Muscle of leg (tissue), 16 donors: ENCODE measurements at places on chromosomes 2 and 18. TPM values are rescaled to one million over a fixed set of nuclear protein-coding genes. Genes with fewer than 3 reads are reported as not detected.
A peak's percentile ranks its signal among the peaks of the same experiment; 100 is the strongest.

GRCh38 chr2:108531674-108532055, 2.6 kb upstream of the LIMS1 start:
- DNase-seq: no peak

DNA sequence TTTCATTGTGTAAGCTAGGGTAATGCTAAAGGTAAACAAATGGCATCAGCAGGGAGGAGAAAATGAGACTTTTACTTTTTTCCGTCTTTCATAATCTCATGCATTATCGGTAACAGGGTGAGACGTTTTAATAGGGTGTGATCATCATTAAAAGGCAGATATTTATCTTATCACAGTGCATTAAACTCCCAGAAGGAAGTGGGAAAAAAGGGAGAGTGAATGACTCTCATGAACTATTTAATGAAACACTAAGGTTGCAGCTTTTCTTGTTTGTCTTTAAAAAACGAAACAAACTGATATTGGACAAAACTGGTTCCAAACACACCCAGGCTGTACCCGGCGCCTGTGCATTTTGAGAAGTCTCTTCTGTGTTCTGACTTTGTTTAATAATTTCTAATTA, 1936.8 kb upstream of the PIK3C3 start:
- DNase-seq: no peak

DNA sequence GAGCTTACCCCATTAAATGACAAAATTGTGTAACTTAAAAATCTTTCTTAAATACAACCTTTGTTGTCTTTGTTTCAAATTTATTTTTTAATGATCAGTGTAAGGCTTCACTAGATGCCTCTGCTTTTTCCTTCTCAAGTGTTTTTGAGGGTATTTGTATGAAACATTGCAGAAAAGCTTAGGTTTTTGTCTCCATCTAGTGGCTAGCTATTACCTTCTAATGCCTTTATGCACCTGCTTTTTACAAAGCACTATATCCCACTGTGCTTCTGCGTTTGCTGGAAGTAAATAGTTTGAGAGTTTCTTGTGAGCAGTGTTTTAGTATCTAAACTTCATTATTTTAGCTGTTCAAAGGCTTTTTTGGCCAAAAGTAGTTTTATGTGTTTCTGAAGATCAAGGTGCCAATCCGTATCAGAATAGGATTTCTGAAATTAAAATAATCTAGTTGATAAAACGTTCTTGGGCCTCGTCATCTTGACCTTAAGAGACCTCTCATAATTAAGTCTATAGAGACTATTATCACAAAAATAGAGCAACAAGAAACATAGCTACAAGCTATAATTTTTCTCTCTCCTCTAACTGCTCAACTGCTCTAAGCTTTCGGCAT, 47.0 kb downstream of the IWS1 start:
- peak; percentile 81 for DNase-seq

DNA sequence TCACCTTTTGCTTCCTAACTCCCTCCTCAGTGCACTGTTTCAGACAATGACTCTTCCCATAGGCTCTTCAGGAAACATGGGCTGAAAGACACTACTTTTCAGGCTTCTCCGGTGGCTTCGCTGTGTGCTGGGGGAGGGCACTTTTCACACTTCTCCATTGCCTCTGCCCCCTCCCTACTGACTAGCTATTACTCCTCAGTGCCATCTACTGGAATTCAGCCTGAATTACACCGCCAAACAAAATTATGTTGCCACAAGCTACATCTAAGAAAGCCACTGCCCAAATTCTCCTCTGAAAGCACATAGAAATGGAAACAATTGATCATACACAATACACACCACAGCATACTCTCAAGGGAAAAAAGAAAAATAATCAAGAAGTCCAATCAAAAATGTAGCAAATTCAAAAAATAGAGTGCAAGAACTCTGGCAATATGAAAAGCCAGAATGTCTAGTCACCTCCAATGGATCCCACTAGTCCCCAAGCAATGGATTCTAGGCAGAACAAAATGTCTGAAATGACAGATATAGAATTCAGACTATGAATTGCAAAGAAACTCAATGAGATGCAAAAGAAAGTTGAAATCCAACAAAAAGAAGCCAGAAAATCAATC, 1139.4 kb upstream of the GYPC start:
- DNase-seq: no peak

GRCh38 chr2:67548317-67549201, 151.4 kb downstream of the ETAA1 start:
- DNase-seq: no peak

- DNase-seq: no peak
These were observed 157.3 kb downstream of the CDCA7 start for GRCh38 chr2:173511942-173512341.

DNA sequence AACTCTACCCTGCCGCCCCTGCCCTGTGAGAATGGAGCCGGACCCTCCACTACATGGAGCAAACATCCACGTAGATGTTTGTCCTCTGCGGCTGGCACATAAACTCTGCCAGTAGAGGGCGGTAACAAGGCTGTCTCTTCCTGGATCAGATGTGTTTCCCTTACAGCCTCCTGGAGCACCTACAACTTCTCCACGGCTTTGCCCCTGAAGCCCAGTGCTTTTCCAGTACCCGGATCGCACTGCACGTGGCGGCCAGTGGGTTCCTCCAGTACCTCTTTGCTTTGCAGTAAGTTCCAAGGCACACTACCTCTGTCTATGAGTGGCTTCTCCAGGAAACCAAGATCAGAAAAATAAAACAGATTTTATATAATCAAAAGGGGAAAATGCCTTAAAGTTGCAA, 651.3 kb downstream of the DCDC2C start:
- DNase-seq: peak; percentile 1

- DNase-seq: no peak
These were observed 651.3 kb upstream of the LINC00305 start for GRCh38 chr18:64800151-64800550.

DNA sequence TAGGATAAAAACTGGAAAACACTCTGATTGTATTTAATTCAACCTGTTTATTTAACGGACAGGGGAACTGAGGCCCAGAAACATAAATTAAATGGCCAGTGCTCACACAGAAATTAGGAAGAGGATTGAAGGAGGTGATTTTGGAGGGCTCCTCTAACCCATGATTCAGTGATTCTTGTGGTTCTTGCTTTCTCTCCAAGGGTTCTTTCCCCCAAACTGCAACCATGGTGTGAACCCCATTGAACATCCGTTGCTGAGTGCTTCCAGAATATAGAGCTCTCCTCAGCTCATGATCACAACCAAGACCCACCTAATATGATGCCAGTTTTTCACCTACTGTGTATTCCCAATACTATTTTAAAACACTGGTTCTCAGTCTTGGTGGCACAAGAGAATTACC, 41.4 kb downstream of the BMP10 start:
- no peak for DNase-seq

- peak; percentile 61 for DNase-seq
These were observed 386.5 kb downstream of the DLGAP1 start for GRCh38 chr18:4068552-4069158.

DNA sequence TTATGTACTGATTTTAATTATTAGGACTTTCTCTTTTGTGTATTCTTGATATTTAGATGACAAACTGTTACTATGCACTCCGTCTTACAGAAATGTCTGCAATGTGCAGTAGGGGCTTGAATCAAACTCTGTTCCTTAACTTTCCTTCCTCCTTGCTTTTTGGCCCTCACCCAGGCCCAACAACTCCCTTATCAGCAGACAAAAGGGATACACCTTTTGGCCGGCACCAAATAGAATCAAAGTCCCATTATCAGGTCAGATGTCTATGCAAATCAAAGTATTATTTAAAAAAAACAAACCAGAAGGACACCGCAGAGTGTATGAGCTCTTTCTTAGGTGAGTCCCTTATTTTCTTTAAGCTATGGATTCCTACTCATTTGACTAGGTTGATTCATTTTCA, 116.3 kb upstream of the SERPINE2 start:
- DNase-seq: no peak

- peak; percentile 69 for DNase-seq
These were observed 11.0 kb downstream of the TTN start for GRCh38 chr2:178796079-178796677.

- no peak for DNase-seq
These were observed 30.6 kb downstream of the SCN3A start for GRCh38 chr2:165173215-165173614.

DNA sequence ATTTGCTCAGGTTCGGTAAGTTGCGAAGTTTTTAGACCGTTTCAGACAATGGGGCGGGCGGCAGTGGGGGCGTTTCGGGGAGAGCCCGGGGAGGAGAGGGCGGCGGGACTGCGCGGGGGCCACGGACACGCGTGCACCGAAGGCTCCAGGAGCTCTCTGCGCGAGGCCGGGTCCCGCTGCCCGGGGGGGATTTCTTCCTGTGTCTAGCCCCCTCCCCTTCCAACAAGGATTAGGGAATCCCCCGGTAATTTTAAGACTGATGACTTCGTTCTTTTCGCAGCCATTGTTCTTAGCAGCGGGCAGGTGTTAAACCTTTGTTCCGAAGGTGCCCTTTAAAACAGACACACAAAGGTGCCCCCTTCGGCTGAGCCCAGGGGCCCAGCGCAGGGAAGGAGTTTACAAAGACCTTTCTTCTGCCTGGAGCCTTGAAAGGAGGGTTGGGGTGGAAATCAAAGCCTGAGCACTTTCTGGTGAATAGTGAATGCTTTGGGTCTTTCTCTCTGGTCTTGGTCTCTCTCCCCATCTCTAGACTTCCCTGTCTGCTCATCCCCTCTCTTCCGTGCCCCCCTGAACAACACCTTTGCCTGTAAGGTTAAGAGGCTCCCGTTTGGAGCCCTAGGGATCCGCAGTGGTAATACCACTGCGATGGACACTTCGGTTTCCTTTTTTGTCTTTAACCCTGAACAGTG, 2.1 kb downstream of the TRIB2 start:
- DNase-seq: peak; percentile 46

- DNase-seq: no peak
These were observed 49.1 kb downstream of the CAB39 start for GRCh38 chr2:230761704-230762103.

DNA sequence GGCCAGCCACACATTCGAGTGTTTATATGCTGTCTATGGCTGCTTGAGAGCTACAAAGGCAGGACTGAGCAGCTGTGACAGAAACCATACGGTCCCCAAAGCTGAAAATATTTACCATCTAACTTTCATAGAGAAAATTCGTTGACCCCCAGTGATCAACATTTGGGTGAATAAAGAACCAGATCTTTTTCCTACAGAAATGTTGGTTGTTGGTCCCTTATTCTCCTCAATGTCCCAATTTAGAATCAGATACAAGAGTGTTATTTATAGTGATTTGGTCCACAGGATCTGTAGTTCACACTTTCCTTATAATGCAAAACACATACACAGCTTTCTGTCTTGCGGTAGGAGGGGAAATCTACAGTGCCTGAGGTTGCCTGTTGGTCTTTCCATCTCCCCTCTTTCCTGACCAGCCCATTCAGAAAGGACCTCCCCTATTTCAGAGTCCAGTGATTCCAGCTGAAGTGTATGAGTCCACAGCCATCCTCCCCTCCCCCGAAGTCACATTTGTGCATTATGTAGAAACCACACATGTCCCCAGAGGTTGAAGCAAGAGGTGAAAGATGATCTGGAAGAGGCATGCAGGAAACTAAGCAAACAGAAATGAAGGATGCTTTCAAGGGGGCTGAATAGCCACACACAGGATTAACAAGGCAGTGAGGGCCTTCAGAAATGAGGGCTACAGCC, 61.9 kb downstream of the SPRED2 start:
- peak; percentile 96 for DNase-seq

- no peak for DNase-seq
These were observed 225.3 kb downstream of the SLC8A1 start for GRCh38 chr2:40226637-40227036.

DNA sequence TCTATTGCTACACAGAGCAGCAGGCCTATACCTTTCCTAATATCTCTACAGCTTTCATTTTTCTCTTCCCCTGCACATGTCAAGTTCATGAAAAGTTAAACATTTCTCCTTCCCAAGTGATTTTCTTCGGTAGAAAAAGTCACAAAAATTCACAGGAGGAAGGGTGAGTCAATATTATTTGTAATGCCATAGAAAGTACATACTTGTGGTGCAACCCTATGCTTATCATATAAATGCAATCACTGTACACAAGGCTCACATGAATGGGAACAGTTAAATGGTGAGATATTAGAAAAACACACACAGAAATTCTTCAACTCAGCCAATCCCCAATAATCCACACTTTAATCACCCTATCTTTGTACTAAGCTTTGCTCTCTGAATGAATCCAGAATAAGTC, 651.6 kb downstream of the LRRTM4 start:
- DNase-seq: no peak

DNA sequence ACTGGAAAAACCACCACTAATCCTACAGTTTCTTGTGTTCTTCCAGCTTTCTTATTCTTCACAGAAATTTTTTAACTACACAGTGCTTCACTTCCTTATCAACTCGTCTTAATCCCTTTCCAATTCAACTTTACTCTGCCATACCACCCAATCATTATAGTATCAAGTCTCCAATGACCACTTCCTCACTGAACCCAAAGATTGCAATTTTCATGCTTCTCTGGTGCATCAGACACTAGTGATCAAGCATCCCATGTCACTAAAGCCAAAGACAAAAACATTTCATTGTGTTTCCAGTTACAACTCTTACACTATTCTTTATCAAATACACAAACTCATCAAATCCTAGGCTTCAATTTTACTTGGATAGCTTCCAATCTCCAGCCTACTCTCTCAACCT, 9.5 kb downstream of the CHAC2 start:
- DNase-seq: no peak

- DNase-seq: no peak
These were observed 84.9 kb downstream of the SLC8A1 start for GRCh38 chr2:40367032-40367431.

GRCh38 chr2:161068670-161069069, 91.6 kb upstream of the TANK start:
- no peak for DNase-seq

GRCh38 chr2:208363485-208363884, 43.1 kb upstream of the PTH2R start:
- DNase-seq: no peak

DNA sequence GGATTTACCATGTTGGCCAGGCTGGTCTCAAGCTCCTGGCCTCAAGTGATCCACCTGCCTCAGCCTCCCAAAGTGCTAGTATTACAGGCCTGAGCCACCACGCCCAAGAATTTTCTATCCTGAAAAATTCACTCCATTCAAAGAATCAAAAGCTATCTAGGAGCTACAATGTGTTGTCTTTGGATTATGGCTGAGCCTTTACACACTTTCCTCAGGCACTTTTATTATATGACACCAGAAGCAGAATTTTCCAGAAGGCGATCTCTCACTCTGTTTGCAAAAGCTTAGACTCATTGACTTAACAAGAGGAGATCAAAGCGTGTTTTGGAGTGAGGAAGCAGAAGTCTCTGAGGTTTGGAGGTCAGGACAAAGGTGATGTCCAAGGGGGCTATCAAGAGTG, 3.6 kb downstream of the FAM124B start:
- no peak for DNase-seq

GRCh38 chr18:26745288-26746181, 120.0 kb downstream of the AQP4 start:
- no peak for DNase-seq

GRCh38 chr2:229636571-229636970, 77.8 kb downstream of the DNER start:
- DNase-seq: no peak

- no peak for DNase-seq
These were observed 244.2 kb downstream of the KLHL29 start for GRCh38 chr2:23628926-23629771.

Gene BOLL
- total RNA-seq: 0.62 TPM

Gene MYOM1
- 377 TPM for total RNA-seq

Gene RESP18
- total RNA-seq: not detected

Gene RAX
- total RNA-seq: not detected

Gene EML6
- total RNA-seq: 18.8 TPM

Gene MTIF2
- total RNA-seq: 22.0 TPM

Gene CRYBA2
- not detected for total RNA-seq

Gene MAIP1
- 13.4 TPM for total RNA-seq

Gene SAP130
- total RNA-seq: 4.5 TPM

Gene IL1RL2
- total RNA-seq: 0.27 TPM

Gene LONRF2
- 1.5 TPM for total RNA-seq

Gene MATN3
- total RNA-seq: 0.31 TPM
